CD4-positive, alpha-beta T cell treated with Interleukin-15 for 4 hours (primary cell): ENCODE measurements at places on chromosomes 5 and 9.
A peak's percentile ranks its signal among the peaks of the same experiment; 100 is the strongest.

- DNase-seq = no peak
Observed at GRCh38 chr9:38434853-38435252, 10.6 kb upstream of the IGFBPL1 start.

DNA sequence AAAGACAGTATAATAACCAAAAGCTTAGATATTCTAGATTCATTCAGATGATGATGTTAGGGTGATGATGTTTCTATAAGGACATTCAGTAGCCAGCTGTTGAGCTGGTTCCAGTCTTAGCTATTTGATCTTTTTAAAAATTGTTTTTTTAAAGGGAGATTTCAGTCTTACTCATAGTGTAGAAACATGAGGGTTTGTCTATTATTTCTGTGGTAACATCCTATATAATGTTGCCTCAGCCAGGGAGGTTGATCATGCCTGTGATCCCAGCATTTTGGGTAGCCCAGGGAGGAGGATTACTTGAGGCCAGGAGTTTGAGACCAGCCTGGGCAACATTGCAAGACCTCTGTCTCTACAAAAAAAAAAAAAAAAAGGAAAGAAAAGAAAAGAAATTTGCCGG lies 167.8 kb downstream of the DOCK2 start:
- DNase-seq = no peak

- DNase-seq = no peak
Observed at GRCh38 chr9:134411440-134412297, 85.4 kb downstream of the RXRA start.

DNA sequence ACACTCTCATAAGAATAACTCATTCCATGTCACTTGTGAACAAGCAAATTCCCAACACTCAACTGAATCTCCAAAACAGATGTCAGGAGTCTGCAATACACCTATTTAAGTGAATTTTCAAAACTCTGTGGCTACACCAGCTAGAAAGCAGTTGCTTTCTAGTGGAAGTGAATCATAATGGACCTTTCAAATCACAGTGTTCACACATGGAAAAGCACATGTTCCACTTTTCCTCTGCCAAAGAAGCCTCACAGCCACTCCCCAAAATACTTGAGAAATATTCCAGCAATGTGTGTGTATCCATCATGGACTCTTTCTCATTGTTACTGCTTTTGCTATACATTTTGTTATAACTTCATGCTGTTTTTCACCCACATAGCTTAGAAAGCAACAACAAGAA lies 17.4 kb downstream of the MARCHF3 start:
- DNase-seq = no peak

- peak; percentile 76 for DNase-seq
Observed at GRCh38 chr5:132466433-132467286, 23.9 kb downstream of the IRF1 start.

DNA sequence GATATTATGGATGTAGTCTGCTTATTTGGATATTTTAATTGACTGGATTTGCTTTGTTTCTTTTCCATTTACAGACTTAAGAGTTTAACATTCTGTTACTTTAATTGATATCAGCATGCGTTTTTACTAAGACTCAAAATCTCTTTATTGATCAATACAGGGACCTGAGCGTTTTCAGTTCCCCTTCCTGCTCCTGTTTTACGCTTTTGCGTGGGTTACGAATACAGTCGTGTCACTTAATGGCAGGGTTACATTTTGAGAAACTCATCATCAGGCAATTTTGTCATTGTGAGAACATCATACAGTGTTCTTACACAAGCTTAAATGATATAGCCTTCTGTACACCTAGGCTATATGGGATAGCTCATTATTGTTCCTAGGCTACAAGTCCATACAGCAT lies 65.2 kb downstream of the PBX3 start:
- DNase-seq = no peak

DNA sequence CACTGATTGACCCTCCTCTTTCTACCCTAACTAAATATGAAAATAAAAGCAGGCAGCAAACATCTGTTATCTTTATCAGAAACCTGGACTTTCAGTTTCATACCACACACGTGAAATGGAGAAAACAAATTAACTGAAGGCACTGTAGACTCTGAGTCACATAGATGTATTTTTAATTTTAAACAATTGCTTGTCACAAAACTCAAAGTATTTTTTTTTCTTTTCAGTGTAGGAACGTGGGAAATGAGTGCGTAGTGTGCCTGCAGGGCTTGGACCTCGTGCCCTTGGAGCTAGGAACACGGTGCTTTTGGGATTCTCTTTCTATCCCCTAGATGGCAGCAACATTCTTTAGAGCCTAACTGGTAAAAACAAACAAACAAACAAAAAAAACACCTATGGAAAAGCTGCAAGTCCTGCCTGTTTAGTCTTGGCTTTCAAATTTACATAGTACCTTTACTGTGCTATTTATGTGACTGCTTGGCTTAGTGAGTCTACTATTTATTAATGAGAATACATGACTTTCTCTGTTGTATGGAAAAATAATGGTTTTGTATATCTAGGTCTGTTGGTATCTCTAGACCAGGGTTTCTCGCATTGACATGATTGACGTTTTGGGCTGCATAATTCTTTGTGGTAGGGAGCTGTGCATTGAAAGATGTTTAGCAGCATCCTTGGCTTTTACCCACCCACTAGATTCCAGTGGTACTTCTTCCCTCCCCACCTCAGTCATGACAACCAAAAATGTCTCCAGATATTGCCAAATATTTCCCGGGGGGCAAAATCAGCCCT lies 16.8 kb upstream of the ACTBL2 start:
- DNase-seq = peak; percentile 11

GRCh38 chr5:176405656-176406435 lies 10.5 kb downstream of the CLTB start:
- DNase-seq = no peak

- no peak for DNase-seq
Observed at GRCh38 chr5:166992108-166992507, 1299.3 kb upstream of the WWC1 start.

DNA sequence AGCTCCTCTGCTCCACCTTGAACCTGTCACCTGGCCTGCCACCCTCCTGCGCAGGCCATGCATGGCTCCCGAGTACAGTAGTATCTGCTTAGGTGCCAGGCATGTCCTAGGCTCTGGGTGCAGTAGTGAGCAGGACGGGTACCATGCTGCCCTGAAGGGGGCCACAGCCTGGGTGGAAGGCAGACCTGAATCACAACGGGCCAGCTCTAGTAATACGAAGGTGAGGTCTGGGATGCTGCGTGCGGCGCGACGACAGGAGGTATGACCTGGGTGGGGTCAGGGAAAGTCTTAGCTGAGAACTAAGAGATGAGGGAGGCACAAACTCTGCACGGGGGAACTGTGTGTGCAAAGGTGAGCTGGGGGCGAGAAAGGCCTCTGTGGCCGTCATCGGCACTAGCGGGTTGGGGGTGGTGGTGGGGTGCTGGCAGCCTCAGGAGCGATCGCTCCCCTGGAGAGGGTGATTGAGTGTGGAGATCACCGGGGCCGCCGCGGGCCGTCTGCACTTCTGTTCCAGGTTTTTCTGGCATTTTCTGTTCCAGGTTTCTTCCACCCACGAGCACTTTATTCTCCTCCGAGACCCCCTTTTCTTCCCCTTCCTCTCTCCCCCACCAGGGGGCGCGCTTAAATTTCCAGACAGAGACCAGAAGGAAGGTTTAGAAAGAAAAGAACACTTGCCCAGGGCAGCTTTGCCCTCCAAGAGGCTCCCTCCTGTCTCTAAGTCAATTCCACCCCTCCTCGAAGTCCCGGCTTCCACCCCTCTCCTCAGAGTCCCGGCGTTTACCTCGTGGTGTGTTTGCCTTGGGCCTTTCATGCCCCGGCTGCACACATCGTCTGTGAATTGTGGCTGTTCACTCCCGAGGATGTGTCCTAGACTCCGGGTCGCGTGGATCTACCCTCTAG lies 15.1 kb downstream of the PDLIM4 start:
- DNase-seq = peak; percentile 64

DNA sequence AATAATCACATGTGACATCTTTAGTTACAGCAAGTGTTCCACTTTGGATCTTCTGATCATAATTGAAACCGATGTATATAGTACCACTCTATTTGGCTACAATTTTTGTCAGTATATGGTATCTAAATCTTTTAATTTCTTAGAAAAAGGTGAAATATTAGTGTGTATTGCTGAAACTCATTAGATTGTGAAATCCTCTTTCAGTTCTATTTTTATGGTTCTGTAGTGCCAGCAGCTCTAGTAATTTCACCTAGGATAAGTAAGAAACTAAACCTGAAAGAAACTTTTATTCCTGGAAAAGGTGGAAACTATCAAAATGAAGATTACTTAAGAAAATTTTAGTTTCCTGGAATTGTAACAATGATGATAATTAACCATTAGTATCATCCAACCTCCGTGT lies 370.9 kb downstream of the NNT start:
- no peak for DNase-seq

GRCh38 chr9:84557751-84558150 lies 111.8 kb upstream of the NTRK2 start:
- DNase-seq = no peak

DNA sequence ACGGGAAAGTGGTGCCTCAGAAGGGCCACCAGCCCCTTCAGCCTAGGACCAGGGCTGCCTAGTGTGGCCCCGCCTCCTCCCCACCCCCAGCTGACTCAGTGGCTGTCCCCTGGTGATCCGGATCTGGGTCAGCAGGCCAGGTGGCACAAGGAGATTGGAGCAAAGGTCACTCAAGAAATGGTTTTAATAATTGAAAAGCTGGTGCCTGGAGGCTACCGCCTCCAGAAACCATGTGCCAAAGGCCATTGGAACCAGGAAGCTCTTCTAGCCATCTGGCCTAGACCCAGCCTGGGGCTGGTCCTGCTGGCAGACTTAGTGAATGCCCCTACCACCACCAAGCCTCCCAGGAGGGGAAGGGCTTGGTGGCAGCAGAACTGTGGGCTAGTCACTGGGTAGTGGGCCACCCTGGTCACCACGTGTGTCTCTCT lies 1.5 kb downstream of the ST6GALNAC4 start:
- DNase-seq = no peak

DNA sequence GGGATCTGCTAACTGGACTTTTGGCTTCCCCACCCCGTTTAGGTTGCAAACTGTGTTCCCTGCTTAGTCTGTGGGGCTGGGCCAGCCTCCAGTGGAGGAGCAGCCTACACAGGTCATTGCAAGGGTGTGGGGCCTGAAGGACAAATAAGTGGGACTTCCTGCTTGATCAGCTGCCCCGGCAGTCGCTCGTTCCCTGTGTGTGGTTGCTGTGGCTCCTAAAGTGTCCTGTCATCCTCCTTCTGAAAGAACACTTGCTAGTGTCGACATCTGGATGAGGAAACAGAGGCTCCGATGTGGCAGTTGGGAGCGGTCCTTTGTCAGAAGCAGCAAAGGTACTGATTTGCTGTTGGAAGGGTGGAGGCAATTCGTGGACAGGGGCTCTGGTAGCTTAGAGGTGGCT lies 88.9 kb upstream of the TBCA start:
- no peak for DNase-seq
